Stimulated activated CD4-positive, alpha-beta T cell treated with anti-CD3 and anti-CD28 coated beads, Interleukin-4, amount 100 ng/mL, for 48 hours (primary cell): ENCODE measurements at places on chromosomes 6 and 20.

- no peak for DNase-seq
Observed at GRCh38 chr6:8182902-8183665, 80.7 kb upstream of the EEF1E1 start.

DNA sequence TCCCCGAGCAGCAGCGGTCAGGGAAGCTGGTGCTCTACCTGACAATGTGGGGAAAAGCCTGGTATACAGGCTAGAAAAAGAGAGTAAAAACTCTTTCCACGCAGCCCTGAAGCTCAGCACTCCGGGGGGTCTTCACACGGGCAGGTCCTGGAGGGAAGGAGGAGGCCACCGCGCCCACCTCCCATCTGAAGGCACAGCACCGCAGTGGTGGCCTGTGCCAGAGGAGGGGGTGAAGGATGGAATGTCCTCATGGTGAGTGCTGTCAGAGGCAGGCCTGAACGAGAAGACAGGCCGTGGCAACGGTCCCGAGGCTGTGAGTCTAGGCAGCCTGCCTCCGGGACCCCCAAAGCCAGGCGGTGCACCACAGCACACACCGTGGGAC lies 5.8 kb downstream of the SLC2A4RG start:
- DNase-seq: no peak

DNA sequence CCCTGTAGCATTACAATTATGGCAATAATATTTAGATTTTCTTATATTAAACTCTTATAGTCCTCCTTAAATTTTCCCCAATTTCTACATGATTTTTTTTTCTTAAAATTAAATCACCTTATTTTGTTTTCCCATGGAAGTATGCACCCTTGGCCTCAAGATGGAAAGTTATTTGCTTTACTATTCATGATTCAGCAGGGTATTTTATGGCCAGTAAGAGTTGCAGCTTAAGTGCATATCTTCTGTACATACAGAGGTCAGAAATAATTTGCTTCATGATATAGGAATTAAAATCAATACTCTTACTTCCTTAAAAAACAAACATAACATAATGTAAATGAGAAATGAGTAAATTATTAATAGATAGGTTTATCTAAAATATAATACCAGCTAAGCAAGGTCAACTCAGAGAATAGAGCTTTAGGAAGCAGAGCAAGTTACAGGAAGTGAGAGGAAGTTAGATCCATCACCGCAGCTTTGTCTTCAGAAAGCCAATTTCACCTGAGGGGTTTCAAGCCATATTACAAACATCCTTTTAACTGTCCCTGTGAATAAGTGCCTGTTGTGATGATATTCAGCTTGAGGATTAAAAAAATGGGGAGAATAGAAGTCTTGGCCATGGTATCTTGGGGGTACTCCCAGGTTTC lies 24.6 kb upstream of the HS3ST5 start:
- DNase-seq: no peak

- DNase-seq: no peak
Observed at GRCh38 chr6:134165561-134166201, 113.3 kb upstream of the SLC2A12 start.

DNA sequence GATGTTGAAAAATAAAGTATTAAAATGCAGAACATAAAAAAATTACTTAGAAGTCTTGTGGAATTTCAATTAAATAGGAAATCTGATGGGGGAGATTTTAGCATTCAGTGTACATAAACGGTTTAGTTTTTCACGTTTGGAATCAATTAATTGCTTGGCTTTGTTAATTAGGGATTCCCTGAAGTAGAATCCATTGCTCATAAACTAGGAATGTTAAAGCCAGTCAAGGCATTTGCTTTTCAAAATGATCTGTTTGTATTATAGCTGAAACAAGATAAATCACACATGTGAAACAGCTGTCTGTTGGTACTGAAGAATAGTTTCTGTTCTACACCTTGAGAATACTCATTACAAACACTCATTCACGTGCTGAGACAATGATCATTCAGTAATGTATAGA lies 297.9 kb downstream of the TBC1D7 start:
- DNase-seq: no peak
